ENCODE measurements at places on chromosomes 11 and 22.

- DNase-seq: no peak
These were observed 28.2 kb upstream of the LIPT2 start for GRCh38 chr11:74521666-74522252.

DNA sequence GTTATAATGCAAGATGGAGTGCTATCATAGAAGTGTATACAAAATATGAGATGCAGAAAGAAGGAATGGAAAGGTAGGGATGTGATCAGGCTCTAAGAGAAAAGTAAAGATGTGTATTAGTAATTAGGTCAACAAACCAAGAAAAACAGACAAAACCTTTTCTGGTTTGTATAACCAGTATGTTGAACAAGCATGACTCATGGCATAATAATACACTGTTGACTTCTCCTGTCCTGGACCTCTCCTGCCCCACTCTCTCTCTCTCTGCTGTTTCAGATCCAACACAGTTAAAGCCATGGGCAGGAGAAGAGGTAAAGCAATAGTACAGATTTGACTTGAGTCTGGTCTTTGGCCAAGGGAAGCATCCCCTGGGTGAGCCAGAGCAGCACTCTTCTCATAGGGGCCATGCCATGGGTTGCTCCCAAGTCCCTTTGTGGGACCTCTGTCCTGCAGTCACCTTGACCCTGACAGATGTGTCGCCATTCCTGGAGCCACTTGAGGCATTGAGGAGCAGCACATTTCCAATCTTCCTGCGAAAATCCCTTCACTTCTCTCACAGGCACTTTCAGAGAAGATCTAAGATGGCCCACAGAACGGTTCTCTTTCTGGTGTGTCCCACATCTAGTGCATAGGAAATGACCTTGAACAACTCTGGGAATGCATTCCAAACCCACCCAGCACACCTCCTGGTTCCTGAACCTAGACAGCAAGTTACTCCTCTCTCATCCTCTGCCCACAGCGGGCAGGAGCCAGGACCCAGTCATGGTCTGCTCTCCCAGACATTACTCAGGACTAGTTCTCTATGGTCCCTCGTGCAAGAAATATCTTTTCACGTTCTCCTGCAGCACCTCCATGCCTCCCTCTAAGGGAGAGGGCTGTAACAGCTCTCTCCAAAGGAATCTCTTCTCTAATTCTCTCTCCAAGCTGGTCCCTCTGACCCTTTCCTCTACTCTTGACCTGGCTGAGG, 58.2 kb upstream of the PRSS23 start:
- DNase-seq: no peak

DNA sequence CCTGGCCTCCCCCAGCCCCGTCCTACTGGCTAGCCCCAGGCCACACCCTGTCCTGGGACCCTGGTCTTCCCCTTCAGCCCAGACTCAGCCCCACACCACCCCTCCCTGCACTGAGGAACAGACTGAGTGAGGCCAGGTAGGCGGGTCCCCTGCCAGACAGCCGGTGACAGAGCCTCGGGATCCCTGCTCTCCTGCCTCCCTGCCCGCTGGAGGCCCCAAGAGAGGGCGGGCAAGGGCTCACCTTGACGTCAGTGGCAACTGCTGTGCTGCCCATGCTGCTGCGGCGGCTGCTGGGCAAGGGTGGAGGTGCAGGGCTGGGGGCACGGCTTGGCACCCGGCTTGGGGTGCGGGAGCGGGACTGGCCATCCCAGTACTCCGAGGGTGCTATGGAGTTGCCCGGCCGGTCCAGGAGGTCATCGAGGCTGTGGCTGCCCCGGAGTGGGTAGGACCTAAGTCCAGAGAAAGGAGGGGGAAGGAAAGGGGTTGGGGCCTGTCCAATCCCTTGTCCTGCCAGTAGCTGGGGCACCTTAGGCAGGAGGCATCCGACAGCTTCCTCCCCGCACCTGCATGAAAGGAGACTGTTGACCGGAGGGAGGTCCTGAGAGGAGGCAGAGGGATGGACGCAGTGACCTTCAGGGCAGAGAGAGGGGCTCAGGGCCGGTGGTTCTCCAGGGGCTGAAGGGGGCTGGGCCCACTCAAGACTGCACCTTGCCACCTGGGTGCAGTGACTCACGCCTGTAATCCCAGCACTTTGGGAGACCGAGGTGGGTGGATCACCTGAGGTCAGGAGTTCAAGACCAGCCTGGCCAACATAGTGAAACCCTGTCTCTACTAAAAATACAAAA, 2.2 kb upstream of the SLC16A8 start:
- DNase-seq: no peak

DNA sequence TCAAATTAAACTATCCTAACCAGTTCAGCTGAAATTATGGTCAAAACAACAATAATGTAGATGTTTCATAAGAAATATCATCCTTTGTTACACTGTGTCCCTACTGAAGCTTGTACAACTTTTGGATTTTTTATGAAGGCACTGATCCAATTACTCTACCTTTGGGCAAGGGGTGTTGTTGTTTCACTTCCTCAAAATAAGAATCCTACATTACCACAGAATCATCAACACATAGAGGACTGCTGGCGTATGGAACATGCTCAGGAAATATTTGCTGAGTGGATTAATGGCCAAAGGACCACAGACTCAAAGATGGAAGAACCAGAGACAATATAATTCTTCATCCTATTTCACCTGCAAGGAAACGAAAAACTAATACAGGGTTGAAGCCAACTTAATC, 907.5 kb upstream of the CCDC90B start:
- no peak for DNase-seq

DNA sequence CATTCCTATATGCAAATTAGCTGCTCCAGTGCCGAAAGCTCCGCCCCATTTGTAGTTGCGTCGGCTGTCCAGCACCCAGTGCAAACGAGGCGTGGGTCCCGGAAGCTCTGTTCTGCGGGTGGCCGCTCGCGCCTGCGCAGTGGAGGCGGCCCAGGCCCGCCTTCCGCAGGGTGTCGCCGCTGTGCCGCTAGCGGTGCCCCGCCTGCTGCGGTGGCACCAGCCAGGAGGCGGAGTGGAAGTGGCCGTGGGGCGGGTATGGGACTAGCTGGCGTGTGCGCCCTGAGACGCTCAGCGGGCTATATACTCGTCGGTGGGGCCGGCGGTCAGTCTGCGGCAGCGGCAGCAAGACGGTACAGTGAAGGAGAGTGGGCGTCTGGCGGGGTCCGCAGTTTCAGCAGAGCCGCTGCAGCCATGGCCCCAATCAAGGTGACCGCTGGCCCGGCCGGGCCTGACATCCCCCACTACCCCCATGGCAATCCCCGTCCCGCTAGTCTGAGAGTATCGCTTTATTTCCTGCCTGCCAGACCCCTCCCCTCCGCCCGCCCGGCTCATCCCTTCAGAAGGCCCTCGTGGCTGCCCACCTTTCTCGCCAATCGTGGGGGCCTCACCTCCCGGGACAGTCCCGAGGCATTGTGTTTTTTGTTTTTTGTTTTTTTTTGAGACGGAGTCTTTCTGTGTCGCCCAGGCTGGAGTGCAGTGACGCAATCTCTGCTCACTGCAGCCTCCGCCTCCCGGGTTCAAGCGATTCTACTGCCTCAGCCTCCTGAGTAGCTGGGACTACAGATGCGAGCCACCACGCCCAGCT, at the start of gene PRDX5:
Gene PRDX5, plus strand, starts transcription at position 161 of the 805 bp plus-strand sequence. Its CDS starts 95 bp downstream, at position 256.
- peak; percentile 90 for DNase-seq

All from stimulated activated CD4-positive, alpha-beta T cell treated with anti-CD3 and anti-CD28 coated beads, Interleukin-2, amount 100 ng/mL, for 4 hours (primary cell).